ENCODE measurements at places on chromosomes 5 and 9. TPM values are rescaled to one million over a fixed set of nuclear protein-coding genes. Genes with fewer than 3 reads are reported as not detected.

The PRUNE2 gene
- polyA plus RNA-seq, result 28.6 TPM

The HTR4 gene
- not detected for polyA plus RNA-seq

The ANKRD34B gene
- not detected for polyA plus RNA-seq

The OR1B1 gene
- not detected for polyA plus RNA-seq

The SH3TC2 gene
- 1.1 TPM for polyA plus RNA-seq

The CD14 gene
- polyA plus RNA-seq, result 0.19 TPM

The NRARP gene
- 4.2 TPM for polyA plus RNA-seq

The CDH9 gene
- not detected for polyA plus RNA-seq

The FOXD4L3 gene
- 0.06 TPM for polyA plus RNA-seq

The CER1 gene
- polyA plus RNA-seq, result not detected

The INSL6 gene
- polyA plus RNA-seq, result not detected

The MRPL50 gene
- 6.3 TPM for polyA plus RNA-seq

The KLF4 gene
- 5.3 TPM for polyA plus RNA-seq

The PPP2CA gene
- polyA plus RNA-seq, result 163 TPM

The AQP7 gene
- polyA plus RNA-seq, result 0.05 TPM

The MARCOL gene
- polyA plus RNA-seq, result not detected
